ENCODE measurements at places on chromosomes 12 and 14.

DNA sequence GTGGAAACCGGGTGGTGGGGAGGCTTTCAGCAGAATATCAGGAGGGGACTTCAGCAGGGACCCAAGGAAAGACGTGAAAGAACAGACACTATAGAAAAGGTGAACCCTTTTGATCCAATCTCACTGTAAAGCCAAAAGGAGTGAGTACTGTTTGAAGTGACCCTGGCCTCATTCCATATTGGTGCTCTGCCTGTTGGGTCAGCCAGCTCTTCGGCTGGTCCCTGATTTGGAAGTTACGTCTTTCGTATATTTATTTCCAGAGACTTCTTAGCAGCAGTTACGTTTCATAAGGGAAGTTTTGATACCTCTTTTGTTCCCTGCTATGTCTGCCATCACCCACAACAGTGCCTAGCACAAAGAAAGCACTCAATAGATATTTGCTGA lies 21.9 kb downstream of the WNT5B start:
- no peak for DNase-seq

- no peak for DNase-seq
Measured at GRCh38 chr12:75834591-75834990, 197.0 kb downstream of the PHLDA1 start.

GRCh38 chr14:29851397-29851796 lies 76.2 kb downstream of the PRKD1 start:
- DNase-seq = no peak

DNA sequence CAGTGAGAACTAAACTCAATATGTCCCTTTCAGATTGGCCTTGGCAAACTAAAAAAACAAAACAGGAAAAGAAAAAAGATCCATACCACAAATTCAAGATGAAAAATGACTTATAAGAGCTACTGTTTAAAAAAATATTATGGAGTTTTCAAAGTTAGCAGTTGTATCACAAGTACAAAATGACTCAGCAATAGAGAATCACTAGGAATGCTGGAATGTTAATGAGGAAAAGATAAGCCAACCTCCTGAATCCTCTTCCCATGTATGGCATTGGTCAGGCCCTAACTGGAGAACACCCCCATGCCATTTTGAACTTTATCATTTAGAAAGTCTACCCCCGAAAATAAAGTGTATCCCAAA lies 62.2 kb downstream of the PPP1R36 start:
- no peak for DNase-seq

DNA sequence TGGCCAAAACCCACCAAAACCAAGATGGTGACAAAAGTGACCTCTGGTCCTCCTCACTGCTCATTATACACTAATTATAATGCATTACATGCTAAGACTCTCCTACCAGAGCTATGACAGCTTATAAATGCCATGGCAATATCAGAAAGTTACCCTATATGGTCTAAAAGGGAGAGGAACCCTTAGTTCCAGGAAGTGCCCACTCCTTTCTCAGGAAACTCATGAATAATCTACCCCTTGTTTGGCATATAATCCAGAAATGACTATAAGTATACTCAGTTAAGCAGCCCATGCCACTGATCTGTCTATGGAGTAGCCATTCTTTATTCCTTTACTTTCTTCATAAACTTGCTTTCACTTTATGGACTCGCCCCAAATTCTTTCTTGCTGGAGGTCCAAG lies 43.0 kb upstream of the FUT8 start:
- no peak for DNase-seq

DNA sequence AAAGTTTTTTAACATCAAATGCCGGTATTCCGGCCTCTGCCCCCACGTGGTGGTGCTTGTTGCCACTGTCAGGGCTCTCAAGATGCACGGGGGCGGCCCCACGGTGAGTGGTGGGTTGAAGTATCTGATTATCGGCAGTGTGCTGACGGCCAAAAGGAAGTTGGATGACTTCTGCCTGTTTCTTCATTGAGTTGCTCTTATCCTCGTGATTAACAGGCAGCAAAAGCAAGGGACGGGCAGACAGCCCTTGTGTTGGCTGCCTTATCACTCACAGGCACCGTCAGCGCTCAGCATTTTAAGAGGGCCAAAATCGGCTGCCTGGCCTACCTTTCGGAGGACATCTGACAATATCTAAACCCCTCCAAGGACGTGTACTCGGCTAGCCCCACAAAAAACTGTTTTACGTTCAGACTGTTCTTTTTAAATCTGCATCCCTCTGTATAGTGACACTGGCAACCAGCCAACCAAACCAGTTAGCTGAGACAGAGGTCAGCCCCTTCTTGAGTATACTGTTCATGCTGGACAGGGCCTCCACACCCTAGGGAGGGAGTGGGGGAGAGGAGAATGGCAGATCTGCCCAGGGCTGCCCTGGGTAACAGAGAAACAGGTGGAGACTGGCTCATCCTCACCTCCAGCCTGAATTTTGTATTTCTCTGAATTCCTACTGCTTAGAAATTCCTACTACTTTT lies 22.9 kb upstream of the AKAP5 start:
- no peak for DNase-seq

- DNase-seq = no peak
Measured at GRCh38 chr14:22668863-22669262, 24.7 kb upstream of the OR6J1 start.

DNA sequence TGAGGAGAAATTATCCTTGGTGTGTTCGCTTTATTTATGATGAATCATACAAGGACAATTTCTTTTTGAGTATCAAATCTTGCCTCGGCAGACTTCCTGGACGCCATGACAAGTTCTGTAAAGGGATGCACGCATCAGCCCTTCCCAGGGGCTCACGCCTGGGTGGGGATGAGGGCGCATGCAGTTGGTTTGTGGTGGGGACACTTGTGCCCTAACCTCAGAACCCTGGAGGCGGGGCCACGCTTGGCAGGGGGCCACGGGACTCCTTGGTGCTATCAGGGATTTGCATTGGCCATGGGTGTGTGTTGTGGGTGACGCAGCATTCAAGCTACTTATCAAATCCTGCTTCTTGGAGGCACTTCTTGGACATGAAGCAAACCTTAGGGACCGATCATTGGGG lies 143.8 kb upstream of the RTL1 start:
- DNase-seq = no peak
